ENCODE measurements at places on chromosomes 7 and 10.

DNA sequence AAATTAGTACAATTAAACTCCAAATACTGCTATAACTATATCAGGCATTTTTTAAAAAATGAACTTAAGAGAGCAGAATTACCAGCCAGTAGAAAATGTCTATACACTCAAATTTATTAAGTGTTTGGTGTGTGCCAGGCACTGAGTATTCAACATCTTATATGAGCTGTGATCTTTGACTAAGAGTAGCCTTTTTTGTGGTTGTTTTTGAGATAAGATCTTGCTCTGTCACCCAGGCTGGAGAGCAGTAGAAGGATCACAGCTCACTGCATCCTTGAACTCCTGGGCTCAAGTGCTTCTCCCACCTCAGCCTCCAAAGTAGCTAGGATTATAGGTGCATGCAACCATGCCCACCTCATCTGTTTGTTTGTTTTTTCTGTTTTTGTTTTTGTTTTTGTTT, 102.5 kb upstream of the CELF2 start:
- DNase-seq = no peak

DNA sequence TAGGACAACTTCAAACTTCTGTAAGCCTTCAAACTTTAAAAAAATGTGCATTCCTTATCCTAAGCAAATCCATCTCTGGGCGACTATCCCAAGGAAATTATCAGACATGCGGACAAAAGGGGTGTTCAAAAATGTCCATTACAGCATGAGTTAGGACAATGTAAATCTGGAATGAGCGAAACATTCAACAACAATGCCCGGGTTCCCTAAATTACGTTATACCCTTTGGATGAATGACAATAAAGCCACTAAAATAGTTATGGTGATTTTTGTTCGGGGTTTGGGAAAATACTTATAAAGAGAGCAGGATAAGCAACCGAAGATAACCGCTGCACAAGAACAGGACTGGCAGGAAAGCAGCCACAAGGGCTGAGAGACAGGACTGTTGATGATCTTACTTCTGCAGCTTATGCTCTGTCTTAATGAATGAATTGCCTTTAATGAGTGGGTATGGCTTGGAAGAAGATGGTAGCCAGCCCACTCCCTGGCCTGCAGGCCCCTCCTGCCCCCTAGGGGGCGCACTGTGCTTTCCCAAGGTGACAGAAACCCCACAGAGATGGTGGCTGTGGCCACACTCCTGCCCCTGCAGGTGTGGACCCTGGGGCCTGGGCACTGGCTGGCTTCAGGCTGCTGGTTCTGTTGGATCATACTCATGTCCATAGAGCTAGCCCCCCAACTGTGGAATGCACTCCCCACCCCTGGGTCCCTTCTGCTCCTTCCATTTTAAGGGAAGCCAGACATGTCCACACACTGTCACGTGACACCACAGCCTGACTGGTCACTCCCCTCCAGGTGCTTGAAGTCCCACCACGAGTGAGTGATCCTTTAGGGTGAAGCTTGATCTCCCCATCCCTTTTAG, 45.0 kb downstream of the ZCCHC24 start:
- DNase-seq = peak; percentile 59

DNA sequence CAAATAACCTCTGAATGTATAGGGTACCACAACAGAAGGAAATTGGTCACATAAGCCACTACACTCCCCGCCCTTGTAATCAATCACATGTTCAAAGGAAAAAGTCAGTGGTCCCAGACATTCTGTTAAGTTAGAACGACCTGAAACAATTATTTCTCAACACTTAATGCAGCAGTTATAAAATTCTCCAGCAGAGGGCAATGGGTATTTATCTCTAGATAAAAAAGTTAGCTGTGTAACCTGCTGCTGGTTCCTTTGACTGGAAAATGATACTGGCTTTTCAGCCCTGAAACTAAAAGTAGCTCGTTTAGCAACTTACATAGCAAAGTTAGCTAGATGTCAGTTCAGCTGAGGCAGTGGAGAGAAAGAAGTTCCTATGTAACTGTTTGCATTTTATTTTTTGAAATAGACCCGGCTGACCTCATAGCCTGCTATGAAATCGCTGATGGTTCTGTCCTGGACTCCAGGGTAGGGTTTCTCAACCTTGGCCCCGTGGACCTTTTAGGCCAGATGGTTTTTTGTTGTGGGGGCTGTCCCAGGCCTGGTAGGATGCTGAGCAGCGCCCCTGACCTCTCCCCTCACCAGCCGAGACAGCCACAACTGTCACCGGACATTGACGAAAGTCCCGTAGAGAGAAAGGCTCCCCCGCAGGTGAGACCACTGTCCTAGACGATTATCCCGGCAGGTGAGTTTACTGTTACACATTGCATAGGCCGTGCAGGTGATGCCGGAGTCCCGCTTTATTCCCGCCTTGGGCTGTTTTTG, 40.2 kb upstream of the PROSER2 start:
- peak; percentile 85 for DNase-seq

DNA sequence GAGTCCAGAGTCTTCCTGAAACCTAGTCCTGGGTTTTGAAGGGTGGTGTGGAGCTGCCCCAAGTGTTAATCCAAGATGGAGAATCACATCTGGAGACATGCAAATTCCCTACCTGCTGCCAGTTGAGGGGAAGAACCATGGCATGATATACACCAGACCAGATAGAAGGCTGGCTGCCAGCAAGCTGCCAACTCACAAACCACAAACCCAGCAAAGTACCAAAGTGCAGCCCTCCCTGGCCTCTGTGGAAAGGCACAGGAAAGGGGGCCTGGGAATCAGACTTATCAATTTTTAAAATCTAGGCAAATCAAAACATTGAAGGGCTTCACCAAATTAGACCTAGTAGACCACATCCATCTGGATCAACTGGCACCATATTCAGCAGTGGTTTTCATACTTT, 157.0 kb downstream of the TMEM26 start:
- DNase-seq = no peak

Data from eye (tissue), 1 donor.